ENCODE measurements at places on chromosomes 16 and 17.
A peak's percentile ranks its signal among the peaks of the same experiment; 100 is the strongest.

GRCh38 chr17:46100590-46100989 is 92.6 kb downstream of the KANSL1 start:
- no peaks in the 10 kb centered on the region for H3K36me3 ChIP-seq
- H3K4me3 ChIP-seq = no peak overlapping the region
- peak overlapping the region; percentile 3 for H3K27ac ChIP-seq
- DNase-seq = no peak
- no peaks in the 10 kb centered on the region for H3K27me3 ChIP-seq
- H3K4me1 ChIP-seq = peaks cover 34% of the 10 kb centered on the region

GRCh38 chr17:4566785-4567184 is 6.4 kb upstream of the GGT6 start:
- no peaks in the 10 kb centered on the region for H3K4me1 ChIP-seq
- H3K4me3 ChIP-seq = no peak overlapping the region
- no peaks in the 10 kb centered on the region for H3K27me3 ChIP-seq
- H3K27ac ChIP-seq = no peak overlapping the region
- H3K36me3 ChIP-seq = no peaks in the 10 kb centered on the region

- H3K36me3 ChIP-seq = no peaks in the 10 kb centered on the region
- no peak overlapping the region for H3K27ac ChIP-seq
- no peak for DNase-seq
- no peak overlapping the region for H3K4me3 ChIP-seq
- no peaks in the 10 kb centered on the region for H3K4me1 ChIP-seq
Observed at GRCh38 chr16:59236804-59237458, 502.8 kb upstream of the GOT2 start.

- no peak overlapping the region for H3K27ac ChIP-seq
- H3K27me3 ChIP-seq = no peaks in the 10 kb centered on the region
- no peaks in the 10 kb centered on the region for H3K4me1 ChIP-seq
- DNase-seq = no peak
- no peak overlapping the region for H3K4me3 ChIP-seq
Observed at GRCh38 chr16:11056090-11056992, 112.0 kb downstream of the CLEC16A start.

DNA sequence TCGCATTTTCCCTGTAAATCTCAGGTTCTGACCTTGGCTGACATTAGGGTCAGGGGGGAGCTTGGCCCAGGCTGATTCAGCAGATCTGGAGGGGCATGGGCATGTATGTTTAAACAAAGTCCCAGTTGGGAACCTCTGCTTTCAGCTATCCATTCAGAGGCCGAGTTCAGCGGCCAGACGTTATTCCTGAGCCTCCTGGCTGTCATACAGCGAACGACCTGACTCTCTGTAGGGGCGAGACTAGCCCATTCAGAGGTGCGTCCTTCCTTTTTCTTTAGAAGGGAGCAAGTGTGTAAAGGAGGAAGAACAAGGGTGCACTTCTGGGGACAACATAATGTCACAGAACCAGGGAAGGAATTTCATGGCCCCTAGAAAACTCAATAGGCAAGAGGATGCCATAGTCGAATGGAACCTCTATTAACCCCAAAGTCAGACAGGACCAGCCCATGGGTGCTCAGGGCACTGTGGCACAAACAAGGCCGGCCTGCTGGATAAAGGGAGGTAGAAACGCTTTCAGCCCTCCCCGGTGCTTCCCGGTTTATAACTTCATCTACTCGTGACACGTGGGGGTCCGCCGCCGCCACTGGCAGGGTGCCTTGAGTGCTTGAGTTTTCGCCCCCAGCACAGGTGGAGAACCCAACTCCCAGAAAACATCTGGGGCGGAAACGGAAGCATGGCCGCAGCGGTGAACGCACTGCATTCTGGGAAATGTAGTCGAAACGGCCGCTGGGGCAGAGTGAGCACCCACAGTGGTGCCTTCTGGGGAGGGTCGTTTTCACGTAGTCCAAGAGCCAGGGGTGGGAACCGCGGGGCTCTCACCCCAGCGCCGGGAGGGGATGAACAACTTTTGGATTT is 33.2 kb upstream of the PLCG2 start:
- H3K36me3 ChIP-seq = no peaks in the 10 kb centered on the region
- no peaks in the 10 kb centered on the region for H3K27me3 ChIP-seq
- no peak overlapping the region for H3K4me3 ChIP-seq
- no peak overlapping the region for H3K27ac ChIP-seq
- no peaks in the 10 kb centered on the region for H3K4me1 ChIP-seq
- peak; percentile 70 for DNase-seq

- no peak overlapping the region for H3K4me3 ChIP-seq
- H3K36me3 ChIP-seq = no peaks in the 10 kb centered on the region
- H3K4me1 ChIP-seq = no peaks in the 10 kb centered on the region
- no peak overlapping the region for H3K27ac ChIP-seq
Observed at GRCh38 chr17:57567251-57567650, 177.8 kb downstream of the CCDC182 start.

DNA sequence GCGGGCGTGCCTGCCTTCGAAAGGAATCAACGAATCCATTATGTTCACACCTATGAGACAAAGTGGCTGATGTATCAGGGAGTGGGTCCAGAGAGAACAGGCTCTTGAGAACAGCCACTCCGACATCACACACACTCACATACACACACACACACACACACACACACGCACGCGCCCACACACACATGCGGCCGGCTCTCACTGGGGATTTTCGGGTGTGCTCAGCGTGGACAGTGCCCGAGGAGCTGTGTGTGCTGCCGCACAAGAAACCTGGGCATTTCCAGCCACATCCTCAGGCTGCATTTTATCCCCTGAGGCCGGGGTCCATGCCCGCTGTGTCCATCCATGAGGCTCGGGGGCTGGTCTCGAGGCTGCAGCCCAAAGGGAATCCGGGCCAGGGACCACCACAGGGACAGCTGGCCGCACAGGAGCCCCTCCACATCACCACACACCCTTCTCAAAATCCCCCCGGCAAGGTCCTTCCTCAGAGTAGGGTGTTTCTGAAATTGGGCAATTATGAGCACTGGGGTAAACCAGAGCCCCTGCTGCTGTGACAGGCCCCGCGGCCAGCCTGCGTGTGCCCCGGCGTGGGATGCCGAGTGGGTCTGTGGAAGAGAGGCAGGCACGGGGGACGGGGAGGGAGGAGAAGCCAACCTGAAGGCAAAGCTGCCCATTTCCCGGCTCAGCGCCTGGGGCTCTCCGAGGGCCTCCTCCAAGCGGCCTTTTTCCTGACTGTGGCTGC is 24.8 kb downstream of the MRM3 start:
- no peak for DNase-seq
- H3K4me1 ChIP-seq = peaks cover 3% of the 10 kb centered on the region
- no peaks in the 10 kb centered on the region for H3K36me3 ChIP-seq
- no peaks in the 10 kb centered on the region for H3K27me3 ChIP-seq
- H3K27ac ChIP-seq = no peak overlapping the region
- no peak overlapping the region for H3K4me3 ChIP-seq

- no peaks in the 10 kb centered on the region for H3K36me3 ChIP-seq
- no peaks in the 10 kb centered on the region for H3K27me3 ChIP-seq
- H3K4me3 ChIP-seq = no peak overlapping the region
Observed at GRCh38 chr16:21060027-21060510, 90.6 kb downstream of the DNAH3 start.

DNA sequence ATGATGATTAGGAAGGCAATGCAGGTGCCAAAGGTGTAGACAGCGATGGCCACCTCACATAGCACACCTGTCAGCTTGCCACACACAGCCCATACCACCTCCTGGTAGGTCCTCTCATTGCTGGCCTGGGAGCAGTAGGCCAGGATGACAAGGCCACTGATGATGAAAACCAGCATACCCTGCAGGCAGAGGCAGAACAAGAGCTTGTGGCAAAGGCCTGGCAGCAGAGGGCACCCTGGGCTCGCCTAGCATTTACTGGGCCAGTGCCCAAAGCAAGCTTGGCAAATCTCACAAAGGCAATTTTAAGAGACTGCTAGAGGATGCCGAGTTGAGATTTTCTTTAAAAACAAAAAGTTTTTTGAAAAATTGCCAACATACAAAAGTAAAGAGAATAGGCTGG is 5.9 kb downstream of the SLC38A7 start:
- no peaks in the 10 kb centered on the region for H3K36me3 ChIP-seq
- H3K27ac ChIP-seq = no peak overlapping the region
- no peak overlapping the region for H3K4me3 ChIP-seq
- peak; percentile 50 for DNase-seq

GRCh38 chr17:17919169-17920107 is 52.8 kb downstream of the TOM1L2 start:
- peaks cover 18% of the 10 kb centered on the region for H3K4me1 ChIP-seq
- H3K4me3 ChIP-seq = no peak overlapping the region
- no peak overlapping the region for H3K27ac ChIP-seq

DNA sequence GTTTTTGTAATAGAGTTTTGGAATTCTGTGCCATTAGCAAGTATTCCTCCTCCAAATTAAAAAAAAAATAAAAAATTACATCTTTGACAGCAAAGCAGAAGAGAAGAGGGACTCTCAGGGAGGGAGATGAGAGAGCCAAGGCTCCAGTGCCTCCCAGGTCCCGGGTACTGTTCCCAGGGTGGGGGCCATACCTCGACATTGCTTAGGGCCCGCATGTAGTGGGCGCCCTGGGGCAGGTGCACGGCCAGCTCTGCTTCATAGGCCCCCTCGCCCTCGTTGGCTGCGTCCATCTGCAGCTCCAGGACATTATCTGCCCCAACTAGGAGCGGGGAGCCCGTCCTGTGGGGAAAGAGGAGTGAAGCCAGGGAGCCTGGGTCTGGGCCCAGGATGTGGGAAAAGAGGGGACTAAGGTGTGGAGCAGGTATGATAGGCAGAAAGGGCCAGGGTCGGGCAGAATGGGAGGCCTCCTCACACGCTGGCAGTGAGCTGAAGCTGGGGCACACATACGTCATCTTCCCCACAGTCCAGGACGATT is 11.2 kb downstream of the ITGA2B start:
- H3K27ac ChIP-seq = no peak overlapping the region
- no peak for DNase-seq
- no peaks in the 10 kb centered on the region for H3K36me3 ChIP-seq
- H3K27me3 ChIP-seq = no peaks in the 10 kb centered on the region

GRCh38 chr17:72618001-72618509 is 474.4 kb downstream of the SLC39A11 start:
- H3K27ac ChIP-seq = peak overlapping the region; percentile 63
- no peaks in the 10 kb centered on the region for H3K4me1 ChIP-seq
- peak; percentile 26 for DNase-seq
- H3K27me3 ChIP-seq = no peaks in the 10 kb centered on the region

DNA sequence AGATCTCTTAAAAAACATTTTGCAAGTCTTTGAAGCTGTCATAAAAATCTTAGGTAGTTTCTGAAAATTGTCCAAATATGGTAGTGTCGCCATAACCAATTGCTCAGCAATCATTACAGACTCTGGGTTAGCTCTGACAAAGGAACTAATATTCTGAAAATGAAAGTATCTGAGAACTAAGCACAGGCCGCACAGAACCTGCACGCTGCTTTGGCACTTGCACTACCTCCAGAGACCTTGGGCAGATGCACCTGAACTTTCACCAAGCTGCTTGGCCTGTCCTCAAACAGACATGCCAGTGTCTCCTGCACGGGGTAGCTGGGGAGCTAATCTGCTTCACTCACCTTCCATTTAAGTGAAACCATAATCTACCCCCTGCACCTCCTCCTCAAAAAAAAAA is 317.0 kb downstream of the MAF start:
- H3K4me1 ChIP-seq = no peaks in the 10 kb centered on the region
- H3K27ac ChIP-seq = no peak overlapping the region
- H3K36me3 ChIP-seq = no peaks in the 10 kb centered on the region
- H3K27me3 ChIP-seq = no peaks in the 10 kb centered on the region

- DNase-seq = no peak
- no peaks in the 10 kb centered on the region for H3K36me3 ChIP-seq
- no peaks in the 10 kb centered on the region for H3K27me3 ChIP-seq
- no peak overlapping the region for H3K27ac ChIP-seq
- H3K4me1 ChIP-seq = no peaks in the 10 kb centered on the region
Observed at GRCh38 chr16:20814784-20815183, 8.5 kb downstream of the REXO5 start.

DNA sequence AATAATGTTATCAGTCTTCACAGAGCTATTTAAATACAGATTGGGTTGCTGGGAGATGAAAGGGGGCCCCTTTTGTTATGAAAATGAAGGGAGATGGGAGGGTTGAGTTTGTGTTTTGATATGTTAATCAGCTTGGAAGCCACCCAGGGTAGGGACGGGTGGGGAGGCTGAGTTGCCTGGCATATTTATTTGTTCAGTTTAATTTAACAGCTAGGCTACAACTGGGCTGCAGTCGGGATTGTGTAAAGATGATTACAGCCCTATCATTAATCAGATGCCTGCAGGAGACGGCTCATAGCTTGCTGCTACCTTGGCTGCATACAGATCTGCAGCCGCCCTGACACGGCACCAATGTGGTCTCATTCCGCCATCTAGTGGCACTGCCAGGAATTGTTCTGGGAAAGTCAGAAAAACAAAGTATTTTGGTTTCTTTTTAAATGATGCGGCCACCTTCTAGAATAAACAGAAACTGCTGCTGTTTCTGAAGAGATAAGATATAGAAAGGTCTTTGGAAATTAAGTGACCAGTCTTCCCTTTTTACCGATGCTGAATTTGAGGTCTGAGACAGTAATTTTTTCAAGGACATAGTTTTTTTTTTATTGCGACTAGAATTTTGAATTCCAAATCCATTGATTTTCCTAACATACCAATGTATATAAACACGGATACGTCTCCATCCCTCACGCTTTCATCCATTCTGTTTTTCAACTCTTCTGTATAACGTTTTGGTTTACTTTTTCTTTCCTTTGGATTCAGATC is 458.0 kb upstream of the ASIC2 start:
- DNase-seq = peak; percentile 84
- no peak overlapping the region for H3K4me3 ChIP-seq
- H3K27ac ChIP-seq = no peak overlapping the region
- H3K4me1 ChIP-seq = no peaks in the 10 kb centered on the region
- H3K36me3 ChIP-seq = no peaks in the 10 kb centered on the region
- H3K27me3 ChIP-seq = no peaks in the 10 kb centered on the region

DNA sequence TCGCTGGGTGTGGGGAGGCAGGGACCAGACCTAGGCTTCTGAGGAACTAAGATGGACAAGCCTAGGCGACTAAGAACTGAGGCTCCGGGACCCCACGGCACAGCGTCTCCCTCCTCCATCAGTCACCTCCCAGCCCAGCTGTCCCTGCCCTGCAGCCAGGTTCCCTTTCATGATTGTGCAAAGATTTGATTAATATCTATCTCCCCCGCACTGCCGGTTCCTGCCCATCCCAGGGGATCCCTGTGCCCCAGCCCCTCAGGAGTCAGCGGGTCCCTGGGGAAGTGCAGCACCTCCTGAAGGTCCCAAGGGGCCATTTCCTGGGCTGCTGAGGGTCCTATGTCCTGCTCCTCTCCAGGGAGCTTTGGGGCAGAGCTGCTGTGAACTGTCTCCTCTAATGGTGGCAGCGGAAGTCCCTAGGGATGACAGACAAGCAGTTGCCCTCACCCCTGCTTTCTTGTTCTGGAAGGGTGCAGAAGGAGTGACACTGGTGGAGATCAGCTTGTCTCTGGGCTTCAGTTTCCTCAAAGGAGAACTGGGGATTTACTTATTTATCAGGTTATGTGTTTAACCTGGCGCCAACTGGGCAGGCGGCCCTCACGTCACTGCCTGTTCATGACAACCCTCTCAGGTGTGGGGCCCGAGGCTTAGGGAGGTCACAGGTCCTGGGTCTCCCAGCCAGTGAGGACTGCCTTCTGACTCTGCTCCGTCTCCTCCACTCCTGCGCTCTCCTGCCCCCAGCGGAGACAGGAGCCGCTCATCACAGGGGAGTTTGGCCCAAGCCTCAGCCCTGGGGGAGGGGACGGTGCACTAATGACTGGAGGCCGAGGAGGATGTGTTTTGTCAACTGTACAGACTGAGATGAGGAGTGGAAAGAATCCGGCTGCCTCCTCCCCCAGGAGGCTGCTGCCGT is 1.9 kb upstream of the C16orf74 start:
- no peak overlapping the region for H3K4me3 ChIP-seq
- peaks cover 28% of the 10 kb centered on the region for H3K4me1 ChIP-seq

GRCh38 chr17:83178533-83179304 is 99.3 kb downstream of the METRNL start:
- H3K4me3 ChIP-seq = no peak overlapping the region
- H3K4me1 ChIP-seq = no peaks in the 10 kb centered on the region
- no peaks in the 10 kb centered on the region for H3K27me3 ChIP-seq
- H3K36me3 ChIP-seq = no peaks in the 10 kb centered on the region

All from pancreas (tissue), 10 donors.